AML-193 (cell line): ENCODE measurements at places on chromosomes 11 and 22.

GRCh38 chr11:19472679-19473078 is 231.9 kb upstream of the E2F8 start:
- no peak for DNase-seq

GRCh38 chr11:92224407-92225124 is at the start of gene FAT3:
FAT3 (plus strand) TSS chr11:92224818; CDS start chr11:92352113, 127,295 bp downstream.
- no peak for DNase-seq

DNA sequence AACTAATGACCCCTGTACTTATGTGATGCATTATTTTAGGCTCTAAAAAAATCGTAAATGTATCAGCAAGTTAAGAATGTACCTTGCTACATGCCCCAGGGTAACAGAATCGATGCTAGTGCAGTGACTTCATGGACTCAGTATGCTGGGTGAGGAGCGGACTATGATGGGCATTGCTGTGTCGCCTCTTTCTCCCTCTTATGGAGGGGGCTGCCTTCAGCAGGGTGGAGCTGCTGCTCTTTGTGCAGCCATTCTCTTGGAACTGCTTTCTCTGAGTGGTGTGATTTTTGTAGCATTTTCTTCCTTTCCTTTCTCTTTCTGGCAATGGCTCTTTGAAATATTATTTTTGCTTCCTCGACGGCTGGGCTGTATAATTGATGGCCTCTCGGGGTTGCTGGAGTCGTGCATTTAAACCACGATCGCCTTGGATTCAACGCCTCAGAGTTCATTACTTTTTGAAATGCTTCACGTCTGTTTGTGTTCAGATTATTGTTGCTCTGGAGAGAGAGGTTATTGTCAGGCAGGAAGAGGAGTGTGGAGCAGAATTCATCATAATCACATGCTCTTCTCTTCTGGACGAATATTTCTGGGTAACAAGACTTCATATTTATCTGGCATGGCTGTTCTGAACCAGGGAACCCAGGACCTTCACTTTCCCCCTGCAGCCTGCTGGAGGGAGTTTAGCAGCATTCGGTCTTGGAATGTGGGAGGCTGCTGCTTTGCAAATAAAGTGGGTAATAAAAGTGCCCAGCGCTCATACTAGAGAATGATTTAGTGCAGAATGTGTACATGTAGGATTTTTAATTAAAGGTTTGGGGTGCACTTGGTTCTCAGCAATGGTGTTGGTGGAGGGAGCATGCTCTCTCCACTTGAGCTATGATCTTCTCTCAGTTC is 804.2 kb downstream of the NTM start:
- no peak for DNase-seq

DNA sequence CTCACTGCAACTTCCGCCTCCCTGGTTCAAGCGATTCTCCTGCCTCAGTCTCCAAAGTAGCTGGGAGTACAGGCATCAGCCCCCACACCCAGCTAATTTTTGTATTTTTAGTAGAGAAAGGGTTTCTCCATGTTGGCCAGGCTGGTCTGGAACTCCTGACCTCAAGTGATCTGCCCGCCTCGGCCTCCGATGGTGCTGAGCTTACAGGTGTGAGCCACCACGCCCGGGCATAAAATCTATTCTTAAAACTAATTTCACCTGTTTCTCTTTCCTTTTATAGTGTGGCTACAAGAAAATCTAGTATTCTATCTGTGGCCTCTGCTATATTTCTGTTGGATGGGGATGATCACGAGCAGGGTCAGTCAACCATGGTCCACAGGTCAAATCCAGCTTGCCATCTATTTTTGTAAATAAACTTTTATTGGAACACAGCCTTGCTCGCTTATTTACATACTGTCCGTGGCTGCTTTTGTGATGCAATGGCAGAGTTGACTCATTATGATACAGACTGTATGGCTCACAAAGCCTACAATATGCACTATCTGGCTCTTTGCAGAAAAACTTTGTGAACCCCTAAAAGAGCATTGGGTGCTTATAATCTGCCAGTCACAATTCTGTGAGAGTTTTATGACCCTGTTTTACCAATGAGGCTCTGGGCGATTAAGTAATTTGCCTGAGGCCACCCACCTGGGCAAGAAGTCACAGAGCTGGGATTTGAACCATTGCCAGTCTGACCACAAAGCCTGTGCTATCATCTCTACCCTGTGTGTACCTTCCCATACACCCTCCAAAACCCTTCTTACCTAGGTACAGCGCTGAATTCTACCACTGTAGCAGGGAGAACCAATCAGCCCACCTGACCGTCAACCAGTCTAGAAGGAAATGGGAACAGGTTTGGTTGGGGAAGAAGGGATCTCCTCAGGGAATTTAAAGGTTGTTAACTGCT is 28.3 kb downstream of the SLC1A2 start:
- DNase-seq: no peak

DNA sequence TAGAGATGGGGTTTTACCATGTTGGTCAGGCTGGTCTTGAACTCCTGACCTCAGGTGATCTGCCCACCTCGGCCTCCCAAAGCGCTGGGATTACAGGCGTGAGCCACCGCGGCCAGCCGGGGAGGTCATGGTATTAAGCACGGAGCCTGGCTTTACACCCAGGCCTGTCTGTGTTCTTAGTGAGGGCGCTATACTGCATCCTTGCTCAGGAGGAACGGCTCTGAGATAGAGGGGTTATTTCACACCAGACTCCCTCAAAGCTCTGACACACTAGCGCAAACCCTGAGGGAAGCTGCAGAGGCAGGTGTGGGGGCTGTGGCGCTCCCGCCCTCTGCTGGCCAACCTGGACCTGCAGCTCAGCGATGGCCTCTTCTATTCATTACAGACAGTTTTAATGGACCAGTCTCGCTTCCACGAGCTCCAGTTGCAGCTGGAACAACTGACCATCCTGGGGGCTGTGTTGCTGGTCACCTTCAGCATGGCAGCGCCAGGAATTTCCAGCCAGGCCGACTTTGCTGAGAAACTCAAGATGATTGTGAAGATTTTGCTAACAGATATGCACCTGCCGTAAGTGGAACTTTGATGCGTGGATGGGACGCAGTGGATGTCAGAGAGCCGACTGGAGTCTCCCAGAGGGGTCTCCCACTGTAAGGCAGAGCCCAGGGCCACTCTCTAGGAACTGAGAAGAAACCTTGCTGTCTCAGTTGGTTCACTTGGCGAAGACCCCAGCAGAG is 26.2 kb downstream of the TCP11L1 start:
- peak; percentile 47 for DNase-seq

- no peak for DNase-seq
Measured at GRCh38 chr11:17508306-17508705, 31.7 kb upstream of the ABCC8 start.

DNA sequence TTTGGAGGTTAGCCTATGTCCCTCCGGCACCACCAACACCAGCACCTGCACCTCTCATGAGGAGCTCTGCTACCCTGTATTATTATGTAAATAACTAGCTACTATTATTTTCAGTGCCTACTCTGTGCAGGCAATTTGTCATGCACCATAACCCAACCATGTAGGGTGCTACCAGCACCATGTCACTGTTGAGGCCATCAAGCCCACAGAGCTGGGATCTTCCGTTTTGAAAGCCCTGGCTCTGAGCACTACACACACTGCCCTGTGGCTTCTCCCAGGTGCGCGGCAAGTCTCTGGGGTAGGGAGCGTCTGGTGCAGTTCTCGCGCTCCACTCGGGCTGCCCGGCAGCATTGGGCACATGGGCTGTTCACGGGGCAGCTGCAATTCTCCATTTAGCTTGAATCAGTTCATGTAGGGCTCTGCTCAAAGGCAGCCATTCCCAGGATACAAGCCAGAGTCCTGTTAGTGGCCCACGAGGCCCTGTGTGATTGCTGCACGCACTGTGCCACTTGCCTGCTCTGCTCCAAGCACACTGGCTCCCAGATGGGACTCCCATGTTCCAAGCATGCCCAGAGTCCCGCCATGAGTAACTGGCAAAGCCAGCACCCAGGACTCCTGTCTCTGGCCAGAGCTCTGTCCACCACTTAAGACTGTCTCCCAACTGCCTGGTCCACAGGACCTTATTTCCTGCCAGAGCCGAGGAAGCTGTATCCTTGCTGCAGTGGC is 42.5 kb upstream of the CDON start:
- no peak for DNase-seq

GRCh38 chr11:44270403-44271273 is 39.3 kb downstream of the ALX4 start:
- no peak for DNase-seq

DNA sequence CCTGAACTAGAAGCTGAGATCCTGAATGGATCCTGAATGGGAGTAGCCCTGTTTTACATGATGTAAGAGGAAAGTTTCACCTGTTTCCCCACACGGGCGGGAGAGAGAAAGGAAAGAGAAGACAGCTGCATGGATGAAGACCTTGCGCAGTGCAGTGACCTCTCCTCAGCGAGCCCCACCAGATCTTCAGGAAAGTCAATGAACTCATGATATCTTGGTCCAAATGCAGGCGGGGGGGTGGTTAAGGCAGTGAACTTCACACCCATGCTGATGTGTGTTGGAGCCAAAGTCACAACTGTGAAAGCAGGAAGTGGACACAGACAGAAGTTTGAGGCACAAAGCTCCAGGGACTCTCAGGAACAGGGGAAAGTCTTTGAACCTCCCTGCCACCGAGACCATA is 8.6 kb upstream of the FJX1 start:
- DNase-seq: no peak

GRCh38 chr22:50119768-50120251 is 30.0 kb downstream of the MOV10L1 start:
- DNase-seq: no peak

DNA sequence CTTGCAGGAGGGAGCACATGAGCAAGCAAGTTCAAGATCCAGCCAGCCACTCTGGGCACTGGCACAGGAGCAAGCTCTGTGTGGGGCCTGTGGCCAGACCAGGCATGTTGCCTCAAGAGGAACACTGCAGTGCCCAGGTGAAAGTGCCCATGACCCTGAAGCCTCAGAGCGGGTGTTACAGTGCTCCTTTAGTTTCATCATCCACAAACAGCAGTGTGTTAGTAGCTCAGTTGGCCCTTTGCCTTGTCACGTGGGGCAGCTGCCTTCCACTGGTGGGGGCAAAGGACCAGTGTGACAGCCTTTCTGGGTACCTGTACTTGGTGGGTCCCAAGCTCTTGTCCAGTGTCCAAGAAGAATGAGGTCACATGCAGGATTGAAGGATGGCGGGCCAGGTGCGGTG is 3.0 kb upstream of the EI24 start:
- DNase-seq: no peak

DNA sequence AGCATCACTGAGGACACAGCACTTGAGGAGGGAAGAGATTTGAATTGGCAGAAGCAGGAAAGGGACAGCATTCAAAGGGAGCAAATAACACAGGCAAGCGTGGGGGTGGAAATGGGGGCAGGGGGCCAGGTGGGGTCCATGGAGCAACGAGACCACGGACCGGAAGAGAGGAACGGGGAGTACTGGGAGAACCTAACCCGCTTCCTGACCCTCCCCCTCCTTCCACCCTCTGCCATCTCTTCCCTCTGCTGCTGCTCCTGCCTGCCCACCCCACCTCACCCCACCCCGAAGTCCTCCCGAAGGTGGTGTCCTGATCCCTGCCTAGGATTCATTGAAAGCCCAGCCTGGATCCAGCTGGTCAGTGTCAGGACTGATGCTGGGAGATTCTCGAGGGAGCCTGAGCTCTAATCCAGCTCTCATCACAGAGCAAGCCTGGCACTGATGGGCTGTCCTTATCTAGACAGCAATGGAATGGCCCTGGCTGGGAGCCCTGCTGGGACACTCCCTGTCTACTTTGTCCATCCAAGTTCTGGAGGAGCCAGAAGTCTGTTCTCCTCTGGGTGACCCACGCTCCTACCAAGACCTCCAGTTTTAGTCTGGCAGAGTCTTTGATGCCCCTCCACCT is 105.0 kb downstream of the TRIM29 start:
- DNase-seq: no peak

GRCh38 chr11:57476047-57476756 is 15.9 kb downstream of the RTN4RL2 start:
- peak; percentile 26 for DNase-seq

GRCh38 chr22:39365492-39365780 is 15.6 kb downstream of the SYNGR1 start:
- DNase-seq: no peak

DNA sequence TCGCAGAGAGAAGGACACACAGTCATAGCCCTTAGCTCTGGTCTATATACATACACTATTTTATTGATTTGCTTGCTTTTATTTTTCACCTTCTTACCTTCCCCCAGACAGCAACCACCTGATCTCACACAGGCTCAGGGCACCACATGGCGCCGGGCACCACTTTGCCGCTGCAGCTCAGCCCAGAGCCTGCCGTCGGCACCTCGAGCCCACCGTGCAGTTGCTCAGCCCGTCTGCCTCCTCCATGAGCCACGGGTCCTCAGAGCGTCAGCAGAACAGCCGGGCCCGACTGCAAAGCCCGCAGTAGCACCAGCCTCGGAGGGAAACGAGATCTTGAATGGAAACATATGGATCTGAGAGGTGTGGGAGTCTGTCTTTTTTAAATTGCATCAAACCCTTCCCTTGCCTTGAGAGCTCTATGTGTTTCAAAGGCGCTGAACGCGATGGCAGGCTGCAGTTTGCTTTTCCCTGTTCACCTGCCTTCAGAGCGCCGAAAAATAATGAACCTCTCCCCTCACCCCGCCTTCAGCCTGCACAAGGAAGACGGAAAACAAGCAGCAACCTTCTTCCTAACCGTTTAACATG is 505.4 kb downstream of the MN1 start:
- DNase-seq: no peak

DNA sequence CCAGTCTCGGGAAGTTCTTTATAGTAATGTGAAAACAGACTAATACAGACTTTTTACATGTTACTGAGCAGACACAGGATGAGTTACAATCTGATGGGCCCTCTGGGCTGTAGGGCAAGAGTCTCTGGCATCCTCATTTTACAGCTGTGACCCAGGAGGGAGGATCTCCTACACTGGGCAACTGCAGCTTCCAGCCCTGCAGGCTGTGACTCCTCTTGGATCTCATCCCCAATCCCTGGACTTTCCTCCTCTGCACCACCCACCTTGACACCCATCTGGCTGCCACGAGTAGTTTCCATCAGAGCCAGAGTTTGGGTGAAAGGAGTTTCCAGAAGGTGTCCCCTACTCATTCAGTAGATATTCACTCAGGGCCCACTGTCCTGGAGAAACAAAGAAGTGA is 48.9 kb upstream of the MYEOV start:
- no peak for DNase-seq

DNA sequence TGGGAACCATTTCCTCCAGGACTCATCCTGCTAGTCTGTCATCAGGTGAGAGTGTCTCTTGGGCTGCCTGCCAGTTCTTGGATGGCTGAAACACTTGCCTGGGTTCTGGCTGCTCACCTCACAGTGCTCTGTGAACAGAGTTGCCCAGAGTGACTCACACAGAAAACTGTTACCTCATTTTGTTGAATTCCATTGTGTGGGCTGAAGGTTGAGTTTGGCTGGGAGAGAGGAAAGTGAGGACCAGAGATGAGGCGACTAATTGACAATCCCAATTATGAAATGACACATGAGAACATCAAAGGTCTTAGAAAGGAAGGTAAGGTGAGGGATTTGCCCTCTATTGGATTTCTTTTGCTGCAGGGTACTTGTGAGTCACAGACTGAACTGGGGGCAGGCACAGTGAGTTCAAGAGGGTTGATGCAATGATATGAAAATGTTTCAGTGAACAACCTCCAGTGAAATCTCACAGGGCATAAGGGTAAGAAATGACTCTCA is 20.2 kb upstream of the CALCB start:
- no peak for DNase-seq
